Activated CD4-positive, alpha-beta T cell treated with anti-CD3 and anti-CD28 coated beads, Interleukin-2, Interleukin-4, amounts not matched to agents 100 ng/mL and 50 ng/mL, durations not matched to agents 16 hours and 8 hours (primary cell): ENCODE measurements at places on chromosomes 1 and 21.

GRCh38 chr1:57112148-57112547 lies 146.3 kb upstream of the C8B start:
- DNase-seq = no peak

GRCh38 chr1:180271272-180272255 lies 41.5 kb downstream of the LHX4 start:
- DNase-seq = no peak

GRCh38 chr1:220747437-220748088 lies 559 bp upstream of the MTARC2 start:
- DNase-seq = no peak

DNA sequence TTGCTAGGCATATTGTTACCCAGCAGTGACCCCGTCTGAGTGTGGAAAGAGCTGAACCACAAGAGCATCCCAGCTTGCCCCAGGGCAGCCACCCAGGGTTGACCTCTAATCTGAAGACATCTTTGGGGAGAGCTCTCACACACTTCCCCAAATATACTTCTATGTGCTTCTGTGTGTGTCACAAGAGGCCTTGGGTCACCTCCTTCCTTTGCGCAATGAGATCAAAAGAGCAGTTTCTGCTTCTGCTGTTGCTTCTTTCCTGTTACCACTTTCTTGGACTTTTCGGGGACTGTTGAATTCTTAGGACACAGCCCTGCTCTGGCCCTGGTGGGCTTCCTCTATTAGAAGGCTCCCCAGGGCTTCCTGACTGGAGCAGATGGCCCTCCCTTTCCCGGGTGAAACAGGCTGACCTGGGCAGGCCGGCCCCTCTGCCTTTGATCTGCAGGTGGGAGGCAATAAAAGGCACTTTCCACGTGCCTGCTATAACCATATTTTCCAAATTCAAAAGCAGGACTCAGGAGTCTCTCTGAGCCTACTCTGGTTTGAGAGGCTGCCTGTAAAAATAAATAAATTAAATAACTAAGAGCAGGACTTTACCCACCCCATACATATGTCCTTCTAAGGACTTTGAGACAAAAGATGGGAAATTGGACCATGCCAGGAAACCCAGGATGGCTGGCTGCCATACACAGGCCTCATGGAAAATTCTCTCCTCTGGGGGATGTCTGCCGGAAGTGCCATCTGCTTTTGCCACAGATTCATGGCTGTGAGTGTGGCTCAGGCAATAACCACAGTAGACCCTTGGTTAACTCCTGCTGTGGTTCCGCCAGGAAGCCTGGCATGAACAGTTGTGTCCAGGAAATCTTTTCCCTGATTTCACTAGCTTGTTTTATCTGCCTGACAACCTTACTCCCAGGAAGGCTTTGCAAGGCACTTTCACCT lies 28.3 kb upstream of the RCSD1 start:
- DNase-seq = no peak

GRCh38 chr1:36565576-36566501 lies 83.1 kb upstream of the CSF3R start:
- DNase-seq = no peak

DNA sequence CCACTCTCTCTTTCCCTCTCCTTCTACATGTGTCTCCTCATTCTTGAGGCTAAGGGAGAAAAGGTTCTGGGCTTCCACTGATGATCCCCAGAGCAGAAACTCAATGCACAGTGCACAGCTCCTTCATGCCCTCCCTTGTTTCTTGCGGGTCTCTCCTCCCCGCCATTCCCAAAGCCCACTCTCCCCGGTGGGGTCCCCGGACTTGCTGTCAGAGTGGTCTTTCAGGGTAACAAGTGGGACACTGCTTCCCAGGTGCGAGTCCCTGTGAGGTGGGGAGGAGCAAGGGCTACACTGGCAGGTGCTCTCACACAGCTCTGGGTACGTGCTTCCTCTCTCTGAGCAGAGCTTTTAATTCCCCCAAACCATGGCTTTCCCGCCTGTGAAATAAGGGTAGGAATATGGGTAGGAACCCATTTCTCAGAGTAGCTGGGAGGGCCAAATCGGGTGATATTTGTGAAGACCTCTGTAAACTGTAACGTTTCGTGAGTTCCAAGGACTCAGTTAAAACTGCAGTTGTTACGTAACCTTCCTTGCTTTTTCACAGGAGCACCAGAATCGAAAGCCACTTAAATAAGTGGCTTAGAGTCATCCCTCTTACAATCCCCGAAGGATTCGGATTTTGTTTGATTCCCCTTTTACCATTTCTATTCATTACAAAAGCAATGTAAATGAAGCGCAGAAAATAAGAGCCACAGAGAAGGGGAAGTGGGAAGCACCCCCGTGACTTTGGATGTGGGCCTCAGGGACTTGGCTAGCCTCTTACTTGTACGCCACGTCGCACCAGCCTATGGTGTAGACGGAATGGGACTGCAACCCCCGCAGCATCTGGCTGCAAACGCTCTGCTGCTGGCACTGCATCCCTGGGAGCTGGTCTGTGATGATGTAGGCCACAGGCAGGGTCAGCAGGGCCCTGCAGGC lies 6.2 kb downstream of the PGLYRP3 start:
- no peak for DNase-seq

DNA sequence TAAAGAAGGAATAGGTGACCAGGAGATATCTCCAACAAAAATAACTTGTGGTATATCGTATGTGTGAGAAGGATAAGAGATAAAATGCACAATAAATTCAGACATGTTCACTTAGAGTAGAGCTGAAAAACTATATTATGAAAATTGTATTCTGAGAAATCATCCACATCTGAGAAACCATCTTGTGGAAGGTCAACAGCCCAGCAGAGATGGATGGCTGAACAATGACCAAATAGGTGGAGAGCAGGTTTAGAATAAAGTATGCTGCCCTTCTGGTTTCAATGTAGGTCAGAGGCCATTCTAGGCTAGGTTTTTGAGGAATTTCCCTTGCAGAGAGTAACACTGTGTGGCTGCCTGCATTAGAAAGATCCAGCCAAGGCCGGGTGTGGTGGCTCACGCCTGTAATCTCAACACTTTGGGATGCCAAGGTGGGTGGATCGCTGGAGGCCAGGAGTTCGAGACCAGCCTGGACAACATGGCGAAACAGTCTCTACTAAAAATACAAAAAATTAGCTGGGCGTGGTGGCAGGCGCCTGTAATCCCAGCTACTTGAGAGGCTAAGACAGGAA lies 8.8 kb upstream of the UAP1 start:
- no peak for DNase-seq

DNA sequence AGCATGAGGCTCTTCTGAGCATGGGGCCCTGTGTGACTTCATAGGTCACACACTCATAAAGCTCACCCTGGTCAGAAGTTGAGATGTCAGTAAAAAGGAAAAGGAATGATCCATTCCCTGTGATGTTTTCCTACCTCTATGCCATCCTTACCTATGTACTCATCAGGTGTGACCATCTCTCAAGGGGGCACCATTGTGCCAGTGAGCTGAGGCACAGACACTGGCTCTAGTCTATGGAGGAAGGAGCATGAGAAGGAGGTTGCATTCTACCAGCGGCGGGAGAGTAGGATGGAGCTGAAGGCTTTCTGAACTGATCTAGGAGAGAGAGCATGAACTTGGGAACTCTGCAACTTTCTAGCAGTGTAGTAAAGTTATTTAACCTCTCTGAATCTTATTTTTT lies 65.8 kb upstream of the RGL1 start:
- DNase-seq = no peak

GRCh38 chr1:160112357-160112756 lies 3.2 kb upstream of the ATP1A2 start:
- no peak for DNase-seq

DNA sequence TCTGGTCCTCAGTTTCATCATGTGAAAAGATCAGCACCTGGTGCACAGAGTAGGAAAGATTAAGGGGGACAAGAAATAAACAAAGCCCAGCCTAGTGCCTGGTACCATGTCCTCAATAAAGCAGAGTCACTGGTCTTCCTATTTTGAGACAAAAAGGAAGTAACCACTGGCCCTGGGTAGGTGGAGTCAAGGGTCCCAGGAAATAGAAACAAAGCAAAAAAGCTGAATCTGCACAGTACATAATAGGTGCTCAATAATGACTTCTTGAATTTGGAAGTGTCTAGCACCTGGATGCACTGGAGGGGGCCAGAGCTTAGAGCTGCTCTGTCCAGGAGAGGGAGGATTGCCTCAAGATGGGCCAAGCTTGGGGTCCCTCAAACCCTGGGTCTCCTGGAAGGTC lies 1.9 kb upstream of the EPHB2 start:
- DNase-seq = no peak

- DNase-seq = no peak
These were observed at the start of gene NHLH1 for GRCh38 chr1:160366731-160367515. NHLH1 (plus strand) TSS chr1:160367071; CDS start chr1:160370732, 3,661 bp downstream.

DNA sequence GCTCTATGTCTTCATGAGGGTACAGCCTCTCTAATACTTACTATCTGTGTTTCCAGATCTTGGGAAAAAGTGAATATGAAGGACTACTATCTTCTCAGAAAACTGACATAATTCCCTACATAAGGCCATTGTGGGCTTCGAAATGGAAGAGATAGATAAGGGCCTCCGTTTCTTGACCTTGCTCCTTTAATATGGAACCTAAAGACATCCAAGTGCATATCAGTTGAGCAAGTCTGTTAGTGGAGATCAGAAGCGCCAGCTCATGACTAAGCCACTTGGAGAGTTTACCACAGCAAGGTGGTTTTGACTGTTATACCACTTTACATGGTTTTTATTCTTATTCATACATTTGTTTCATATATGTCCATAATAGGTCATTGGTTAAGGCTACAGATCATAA lies 35.3 kb upstream of the FCER1A start:
- no peak for DNase-seq

DNA sequence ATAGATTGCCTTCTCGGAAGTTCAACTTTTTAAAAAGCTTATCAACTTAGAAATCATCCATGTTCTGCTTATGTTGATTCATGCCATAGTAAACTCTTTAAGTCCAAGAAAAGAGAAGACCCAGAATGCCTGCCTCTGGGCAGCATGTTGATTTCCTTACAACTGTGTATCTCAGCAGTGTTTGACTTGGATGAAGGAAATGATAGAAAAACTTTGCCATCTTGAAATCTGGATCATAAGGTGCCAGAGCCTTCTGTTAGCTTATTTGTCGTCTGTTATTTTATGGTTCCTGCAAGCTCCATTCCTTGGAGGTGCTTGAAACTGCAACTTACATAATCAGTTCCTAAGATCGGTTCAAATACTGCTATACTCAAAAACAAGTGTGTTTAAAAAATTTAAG lies 124.5 kb downstream of the ATP5PO start:
- DNase-seq = no peak

- DNase-seq = no peak
These were observed 355.8 kb upstream of the NR5A2 start for GRCh38 chr1:199671684-199672083.

DNA sequence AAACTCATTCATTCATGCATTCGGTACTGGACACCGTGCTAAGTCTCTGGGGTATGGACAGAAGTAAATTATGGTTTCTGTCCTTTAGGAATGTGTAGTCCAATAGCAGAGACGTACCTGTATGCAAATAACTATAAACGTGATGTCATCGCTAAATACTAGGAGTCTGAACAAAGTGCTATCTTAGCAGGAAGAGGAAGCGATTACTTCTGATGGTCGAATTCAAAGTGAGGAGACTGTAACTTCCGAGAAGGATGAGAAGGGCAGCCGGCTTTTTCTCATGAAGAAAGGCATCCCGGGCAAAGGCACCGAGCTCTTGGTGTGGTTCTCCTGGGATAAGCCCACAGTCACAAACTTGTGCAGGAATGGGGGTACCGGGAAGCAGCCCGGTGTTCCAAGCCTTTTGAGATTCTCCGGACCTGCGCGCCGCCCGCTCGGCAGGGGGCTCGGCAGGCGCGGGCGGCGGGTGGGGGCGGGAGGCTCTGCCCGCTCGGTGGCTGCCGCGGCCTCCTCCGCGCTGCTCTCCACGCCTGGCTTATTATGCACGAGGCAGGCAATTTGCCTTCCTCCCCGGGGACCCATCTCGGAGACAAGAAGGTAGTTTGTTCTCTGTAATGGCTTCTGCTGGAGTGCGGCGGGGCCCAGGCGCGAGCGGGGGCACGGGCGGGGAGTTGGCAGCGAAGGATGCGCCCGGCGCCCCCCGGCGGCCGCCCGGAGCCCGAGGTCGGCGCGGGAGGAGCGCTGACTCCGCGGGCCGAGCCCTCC lies 67.5 kb upstream of the CD1D start:
- DNase-seq = peak; percentile 3

DNA sequence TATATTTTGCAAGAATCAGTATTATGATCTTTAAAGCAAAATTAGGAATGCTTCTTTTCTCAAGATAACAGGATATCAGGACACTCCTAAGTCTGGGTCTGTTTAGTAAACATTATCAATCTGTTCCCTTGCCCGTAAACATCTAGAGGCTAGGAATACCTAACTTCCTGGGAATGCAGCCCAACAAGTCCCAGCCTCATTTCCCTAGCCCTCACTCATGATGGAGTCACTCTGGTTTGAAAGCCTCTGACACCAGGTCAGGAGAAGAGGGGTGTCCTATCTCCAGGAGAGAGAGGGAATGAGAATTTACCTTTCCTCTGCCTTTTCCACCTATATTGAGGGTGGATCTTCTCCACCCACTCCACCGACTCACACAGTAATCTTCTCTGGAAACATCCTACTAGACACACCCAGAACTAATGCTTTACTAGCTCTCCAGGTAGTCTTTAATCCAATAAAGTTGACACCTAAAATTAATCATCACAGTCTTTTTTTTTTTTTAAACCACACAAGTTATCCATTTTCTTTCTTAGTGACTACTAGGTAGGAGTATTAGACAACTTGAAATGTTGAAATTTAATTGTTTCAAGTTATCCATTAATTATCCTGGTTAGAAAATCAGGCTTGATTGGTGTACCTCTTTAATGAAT lies 659.3 kb downstream of the USP25 start:
- DNase-seq = no peak

DNA sequence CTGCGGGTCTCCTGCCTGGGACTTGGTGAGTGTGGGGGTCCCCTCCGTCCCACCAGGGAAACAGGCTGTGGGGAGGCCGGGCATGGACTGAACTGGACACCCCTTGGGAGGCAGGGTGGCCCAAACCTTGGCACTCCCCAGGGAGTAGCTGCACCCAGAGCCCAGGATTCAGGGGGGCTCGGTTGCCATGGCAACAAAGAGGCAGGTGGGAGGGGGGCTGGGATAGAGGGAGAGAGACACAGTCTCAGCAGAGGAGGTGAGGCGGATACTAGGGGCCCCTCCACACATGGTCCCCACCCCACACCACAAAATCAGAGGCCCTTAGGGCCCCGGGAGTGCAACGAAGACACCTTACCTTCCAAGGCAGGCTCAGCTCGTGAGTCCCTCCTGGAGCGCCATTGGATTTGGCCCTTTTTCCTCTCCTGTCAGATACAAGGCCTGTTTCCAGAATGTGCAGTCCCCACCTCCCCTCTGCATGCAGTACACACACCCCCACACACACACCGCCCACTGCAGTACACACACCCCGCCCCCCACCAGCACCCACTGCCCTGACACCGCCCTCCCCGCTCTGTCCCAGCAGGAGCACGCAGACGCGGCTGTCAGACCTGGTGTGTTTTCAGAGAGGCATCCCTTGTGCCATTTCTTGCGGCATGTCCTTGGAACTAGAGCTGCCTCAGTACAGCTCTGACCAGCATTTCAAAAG lies 27.2 kb downstream of the KCNAB2 start:
- no peak for DNase-seq
